ENCODE measurements at places on chromosomes 2 and 18.

GRCh38 chr18:61850756-61851155 is 42.1 kb downstream of the RNF152 start:
- no peak for DNase-seq

- DNase-seq = no peak
Observed at GRCh38 chr2:4900242-4900641, 791.9 kb upstream of the SOX11 start.

DNA sequence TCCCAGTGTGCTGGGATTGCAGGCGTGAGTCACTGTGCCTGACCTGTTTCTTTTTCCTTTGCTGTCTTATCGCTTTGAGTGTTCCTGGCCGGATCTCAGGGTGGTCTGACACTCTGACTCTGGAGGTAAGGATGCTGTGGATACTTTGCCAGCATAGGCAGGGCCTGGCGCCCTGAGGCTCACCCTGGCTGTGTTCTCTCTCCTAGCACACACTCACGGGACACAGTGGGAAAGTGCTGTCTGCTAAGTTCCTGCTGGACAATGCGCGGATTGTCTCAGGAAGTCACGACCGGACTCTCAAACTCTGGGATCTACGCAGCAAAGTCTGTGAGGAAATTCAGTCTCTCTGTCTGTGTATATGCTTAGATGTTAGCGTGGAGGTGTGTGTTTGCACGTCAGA is 18.0 kb upstream of the SAG start:
- no peak for DNase-seq

DNA sequence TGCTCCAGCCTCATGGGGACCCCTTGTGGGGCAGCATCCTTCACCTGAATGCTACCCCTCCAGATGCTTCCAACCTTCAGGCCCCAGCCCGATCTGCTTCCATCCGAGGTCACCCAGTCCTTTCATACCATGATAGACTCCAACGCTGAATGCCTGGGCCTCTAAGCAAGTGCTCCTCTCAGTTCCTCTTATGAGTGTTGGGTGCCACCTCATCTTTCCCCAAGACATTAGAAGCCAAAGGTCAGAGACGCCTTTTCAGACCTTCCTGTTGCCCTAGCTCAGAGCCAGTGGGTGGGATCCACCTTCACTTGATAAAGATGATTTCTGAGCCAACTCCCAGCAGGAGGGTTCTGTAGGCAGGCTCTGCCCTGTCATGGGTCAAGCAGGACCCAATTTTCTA is 174.5 kb upstream of the MGAT5 start:
- DNase-seq = peak; percentile 17

DNA sequence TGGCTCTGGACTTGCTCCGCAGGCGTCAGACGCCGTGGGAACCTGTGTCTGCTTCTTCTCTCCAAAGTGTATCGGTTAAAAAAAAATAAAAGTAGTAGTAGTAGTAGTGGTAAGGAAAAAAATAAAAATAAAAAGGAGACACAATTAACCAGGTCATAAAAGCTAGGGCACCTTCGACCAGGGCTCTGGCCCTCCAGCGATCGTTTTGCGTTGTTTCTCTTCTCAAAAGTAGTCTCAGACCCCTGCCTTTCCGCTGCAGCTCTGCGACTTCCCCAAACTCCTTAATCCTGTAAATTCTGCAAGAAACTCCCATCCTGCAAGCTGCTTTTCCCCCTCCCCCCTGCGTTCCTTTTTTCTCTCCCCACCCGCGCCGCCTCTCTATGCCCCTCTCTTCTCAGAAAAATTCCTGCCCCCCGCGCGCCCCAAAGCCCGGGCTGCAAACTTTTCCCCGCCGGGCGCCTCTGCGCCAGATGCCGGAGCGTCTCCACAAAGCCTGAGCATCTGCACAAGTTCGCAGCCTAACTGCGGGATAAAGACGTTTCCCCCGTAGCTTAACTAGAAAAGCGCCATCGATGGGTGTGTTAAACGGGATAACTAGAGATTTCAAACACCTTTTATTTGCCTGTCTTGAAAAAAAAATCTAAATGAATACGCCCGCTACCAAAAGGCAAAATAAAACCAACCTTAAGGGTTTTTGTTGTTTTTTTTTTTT is 1.8 kb upstream of the SALL3 start:
- no peak for DNase-seq

DNA sequence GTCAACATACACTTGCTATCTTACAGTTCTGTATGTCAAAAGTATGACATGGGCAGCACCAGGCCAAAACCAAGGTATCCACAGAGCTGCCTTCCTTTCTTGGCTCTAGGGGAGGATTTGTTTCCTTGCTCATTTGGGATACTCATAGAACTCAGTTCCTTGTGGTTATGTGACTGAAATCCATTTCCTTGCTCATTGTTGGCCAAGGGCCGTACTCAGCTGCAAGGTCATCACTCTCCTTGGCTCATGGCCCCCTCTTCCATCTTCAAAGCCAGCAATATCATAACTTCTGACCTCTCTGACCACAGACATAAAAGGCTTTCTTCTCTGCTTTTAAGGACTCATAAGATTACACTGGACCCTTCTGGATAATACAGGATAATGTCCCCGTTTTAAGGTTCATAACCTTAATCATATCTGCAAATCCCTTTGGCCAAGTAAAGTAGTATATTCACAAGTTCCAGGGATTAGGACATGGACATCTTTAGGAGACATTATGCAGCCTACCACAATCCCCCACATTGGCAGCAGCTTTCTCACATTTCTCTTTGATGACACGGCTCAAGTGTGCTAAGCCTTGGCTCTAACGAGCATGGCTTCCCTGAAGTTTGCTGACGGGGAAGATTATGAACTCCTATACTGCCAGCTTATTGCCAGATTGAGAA is 20.9 kb downstream of the TMEM237 start:
- DNase-seq = no peak
